ENCODE measurements at places on chromosomes 11 and 22.

DNA sequence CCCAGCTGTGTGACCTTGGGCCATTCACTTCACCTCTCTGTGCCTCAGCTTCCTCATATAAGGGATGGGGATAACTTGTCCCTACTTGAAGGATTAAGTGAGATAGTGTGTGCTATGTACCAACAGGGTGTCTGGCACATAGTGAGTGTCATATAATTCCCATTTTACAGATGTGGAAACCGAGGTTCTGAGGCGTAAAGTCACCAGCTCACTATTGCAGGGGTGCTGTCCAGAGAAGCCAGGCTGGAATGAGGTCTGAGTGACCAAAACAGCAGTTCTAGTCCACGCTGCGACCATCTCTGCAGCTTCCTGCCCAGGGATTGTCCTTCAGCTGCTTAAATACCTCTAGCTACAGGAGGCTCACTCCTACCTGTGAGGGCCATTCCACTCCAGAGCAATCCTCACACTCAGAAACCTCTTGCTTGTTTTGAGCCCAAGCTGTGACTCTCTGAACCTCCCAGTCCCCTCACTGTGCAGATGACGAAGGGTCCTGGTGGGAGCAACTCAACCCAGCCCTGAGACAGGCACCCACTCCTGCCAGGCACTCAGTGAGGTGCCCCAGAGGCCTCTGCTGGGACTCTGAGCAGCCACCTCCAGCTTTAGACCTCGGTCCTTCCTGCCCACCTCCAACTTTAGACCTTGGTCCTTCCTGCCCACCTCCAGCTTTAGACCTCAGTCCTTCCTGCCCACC is 5.8 kb downstream of the MB start:
- DNase-seq, result no peak

- DNase-seq, result no peak
Measured at GRCh38 chr22:48821727-48822126, 1005.9 kb downstream of the BRD1 start.

DNA sequence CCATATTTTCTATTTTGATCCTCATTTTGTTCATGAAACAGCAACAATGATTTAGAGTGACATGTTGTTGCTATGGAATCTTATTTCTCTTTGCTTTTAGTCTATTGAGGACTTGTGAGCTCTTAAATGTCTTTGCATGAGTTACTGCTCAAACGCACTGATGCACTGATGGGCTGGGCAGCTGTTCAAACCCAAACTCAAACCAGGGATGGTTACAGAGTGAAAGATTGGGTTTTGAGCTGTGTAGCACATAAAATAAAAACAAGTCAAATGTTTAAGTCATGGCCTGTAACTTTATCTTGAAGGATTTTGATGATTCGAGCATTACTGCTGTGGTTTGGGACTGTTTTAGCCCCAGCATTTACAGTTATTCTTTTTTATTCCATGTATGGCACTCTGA is 20.1 kb upstream of the NCAM1 start:
- no peak for DNase-seq

GRCh38 chr22:34763496-34763895 is 302.5 kb upstream of the ISX start:
- DNase-seq, result no peak

- DNase-seq, result no peak
Measured at GRCh38 chr11:76838678-76839068, 22.0 kb upstream of the ACER3 start.

DNA sequence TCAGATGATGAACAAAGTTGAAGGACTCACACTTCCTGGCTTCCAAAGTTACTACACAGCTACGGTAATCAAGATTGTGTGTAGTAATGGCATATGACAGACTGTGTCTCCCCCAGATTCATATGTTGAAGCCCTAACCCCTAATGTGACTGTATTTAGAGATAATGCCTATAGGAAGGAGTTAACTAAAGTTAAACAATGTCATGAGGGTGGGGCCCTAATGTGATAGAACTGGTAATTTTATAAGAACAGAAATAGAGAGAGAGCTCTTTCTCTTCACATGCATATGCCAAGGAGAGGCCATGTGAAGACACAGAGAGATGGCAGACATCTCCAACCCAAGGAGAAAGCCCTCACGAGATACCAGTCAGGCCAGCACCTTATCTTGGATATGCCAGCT is 8.0 kb downstream of the AAMDC start:
- DNase-seq, result no peak

- no peak for DNase-seq
Measured at GRCh38 chr22:49017482-49018329, 810.0 kb downstream of the BRD1 start.

GRCh38 chr11:15967966-15968365 is 388.4 kb downstream of the SOX6 start:
- DNase-seq, result no peak

DNA sequence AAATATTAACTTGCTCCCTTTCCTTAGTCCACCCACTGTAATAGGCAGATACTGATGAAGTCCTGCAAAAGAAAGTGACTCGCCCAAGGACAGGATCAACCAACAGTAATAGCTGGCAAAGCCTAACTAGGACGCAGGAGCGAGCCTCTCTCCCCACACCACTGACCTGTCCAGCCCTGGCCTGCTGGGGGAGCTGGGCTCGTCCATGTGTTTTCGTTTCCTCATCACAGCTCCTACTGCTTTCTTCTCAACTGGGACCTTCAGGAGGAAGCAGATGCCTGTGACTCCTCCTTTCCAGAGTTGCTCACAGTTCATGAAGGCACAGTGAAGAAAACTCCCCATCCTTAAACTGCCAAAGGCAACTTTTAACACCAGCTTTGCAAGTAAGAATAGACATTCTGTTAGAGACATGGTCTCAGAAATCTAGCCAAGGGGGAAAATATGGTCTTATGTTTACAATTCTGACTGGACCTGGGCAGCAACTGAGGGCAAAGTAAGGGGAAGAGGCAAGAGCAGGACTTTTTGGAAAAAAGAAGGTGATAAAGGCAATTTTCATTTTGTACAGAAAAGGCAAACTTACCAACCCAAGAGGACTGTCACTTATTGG is 11.6 kb upstream of the GPHA2 start:
- DNase-seq, result no peak

Data from HEK293T (cell line).